Esophagus muscularis mucosa (tissue), 4 donors: ENCODE measurements at places on chromosomes 4 and X.
A peak's percentile ranks its signal among the peaks of the same experiment; 100 is the strongest.

- no peaks in the 10 kb centered on the region for H3K27me3 ChIP-seq
- peaks cover 6% of the 10 kb centered on the region for H3K4me1 ChIP-seq
- no peak overlapping the region for H3K27ac ChIP-seq
- no peak for DNase-seq
- H3K4me3 ChIP-seq: no peak overlapping the region
These were observed 94.9 kb upstream of the TBC1D9 start for GRCh38 chr4:140851032-140851636.

DNA sequence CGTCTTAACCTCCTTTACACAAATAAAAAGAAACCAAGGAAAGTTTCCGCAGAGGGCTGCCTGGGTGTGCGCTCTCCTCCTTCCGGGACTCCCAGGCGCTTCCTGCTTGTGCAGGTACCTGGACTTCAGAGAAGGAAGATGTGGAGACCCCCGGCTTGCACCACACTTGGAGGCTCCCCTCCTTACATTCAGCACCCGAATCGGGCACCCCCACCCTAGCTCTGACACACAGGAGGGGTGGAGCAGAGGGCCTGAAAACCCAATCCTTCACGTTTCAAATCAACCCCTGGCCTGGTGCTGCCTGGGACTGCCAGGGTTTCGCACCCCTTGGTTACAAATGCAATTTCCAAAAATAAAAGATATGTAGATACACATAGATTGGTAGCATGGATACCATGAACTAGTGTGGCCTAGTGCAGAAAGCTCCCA lies 3.1 kb downstream of the NKX3-2 start:
- no peak overlapping the region for H3K27ac ChIP-seq
- H3K36me3 ChIP-seq: no peaks in the 10 kb centered on the region
- peak; percentile 42 for DNase-seq

- H3K36me3 ChIP-seq: no peaks in the 10 kb centered on the region
- H3K27me3 ChIP-seq: peaks cover 78% of the 10 kb centered on the region
- H3K4me3 ChIP-seq: no peak overlapping the region
These were observed 2.2 kb upstream of the NKX1-1 start for GRCh38 chr4:1408418-1408817.

- H3K27ac ChIP-seq: no peak overlapping the region
- peaks cover 16% of the 10 kb centered on the region for H3K4me1 ChIP-seq
- DNase-seq: no peak
- H3K4me3 ChIP-seq: no peak overlapping the region
- H3K27me3 ChIP-seq: no peaks in the 10 kb centered on the region
These were observed 59.4 kb upstream of the NAP1L5 start for GRCh38 chr4:88757067-88757466.

DNA sequence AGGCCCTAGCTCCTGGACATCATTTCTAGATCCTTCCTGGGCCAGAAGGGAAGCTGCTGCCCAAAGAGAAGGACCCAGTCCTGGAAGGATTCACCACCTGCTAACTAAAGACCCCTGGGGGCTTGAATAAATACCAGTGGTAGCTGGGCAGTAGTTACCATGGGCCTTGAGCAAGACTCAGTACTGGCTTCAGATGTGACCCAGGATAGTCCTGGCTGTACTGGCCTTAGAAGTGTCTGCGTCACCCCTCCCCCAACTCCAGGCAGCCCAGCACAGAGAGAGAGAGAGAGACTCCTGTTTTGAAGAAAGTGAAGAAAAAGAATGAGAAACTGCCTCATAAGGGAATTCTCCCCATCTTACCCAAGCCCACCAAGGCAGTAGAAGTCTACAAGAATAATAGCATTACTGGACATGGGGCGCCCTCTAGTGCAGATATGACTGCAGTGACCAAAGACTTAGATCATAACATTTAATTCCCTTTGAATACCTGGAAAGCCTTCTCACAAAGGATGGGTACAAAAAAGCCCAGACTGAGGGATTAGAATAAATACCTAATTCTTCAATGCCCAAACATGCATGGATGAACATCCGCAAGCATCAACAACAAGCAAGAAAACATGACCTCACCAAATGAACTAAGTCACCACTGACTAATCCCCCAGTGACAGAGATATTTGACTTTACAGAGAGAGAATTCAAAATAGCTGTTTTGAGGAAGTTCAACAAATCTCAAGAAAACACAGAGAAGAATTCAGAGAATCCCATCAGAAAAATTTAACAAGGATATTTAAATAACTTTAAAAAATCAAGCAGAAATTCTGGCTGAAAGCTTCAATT lies 171.8 kb downstream of the HNRNPD start:
- no peaks in the 10 kb centered on the region for H3K27me3 ChIP-seq
- no peak overlapping the region for H3K27ac ChIP-seq
- no peaks in the 10 kb centered on the region for H3K36me3 ChIP-seq
- DNase-seq: no peak
- no peaks in the 10 kb centered on the region for H3K4me1 ChIP-seq
- no peak overlapping the region for H3K4me3 ChIP-seq

- H3K36me3 ChIP-seq: no peaks in the 10 kb centered on the region
- H3K4me1 ChIP-seq: peaks cover 64% of the 10 kb centered on the region
- H3K4me3 ChIP-seq: no peak overlapping the region
- peak overlapping the region; percentile 79 for H3K27ac ChIP-seq
- no peaks in the 10 kb centered on the region for H3K27me3 ChIP-seq
These were observed 15.2 kb downstream of the GAB1 start for GRCh38 chr4:143351774-143352451.

- H3K27me3 ChIP-seq: peaks cover 20% of the 10 kb centered on the region
- DNase-seq: no peak
- H3K36me3 ChIP-seq: no peaks in the 10 kb centered on the region
- peaks cover 23% of the 10 kb centered on the region for H3K4me1 ChIP-seq
These were observed 1.7 kb downstream of the PPP2R2C start for GRCh38 chr4:6470502-6471306.

DNA sequence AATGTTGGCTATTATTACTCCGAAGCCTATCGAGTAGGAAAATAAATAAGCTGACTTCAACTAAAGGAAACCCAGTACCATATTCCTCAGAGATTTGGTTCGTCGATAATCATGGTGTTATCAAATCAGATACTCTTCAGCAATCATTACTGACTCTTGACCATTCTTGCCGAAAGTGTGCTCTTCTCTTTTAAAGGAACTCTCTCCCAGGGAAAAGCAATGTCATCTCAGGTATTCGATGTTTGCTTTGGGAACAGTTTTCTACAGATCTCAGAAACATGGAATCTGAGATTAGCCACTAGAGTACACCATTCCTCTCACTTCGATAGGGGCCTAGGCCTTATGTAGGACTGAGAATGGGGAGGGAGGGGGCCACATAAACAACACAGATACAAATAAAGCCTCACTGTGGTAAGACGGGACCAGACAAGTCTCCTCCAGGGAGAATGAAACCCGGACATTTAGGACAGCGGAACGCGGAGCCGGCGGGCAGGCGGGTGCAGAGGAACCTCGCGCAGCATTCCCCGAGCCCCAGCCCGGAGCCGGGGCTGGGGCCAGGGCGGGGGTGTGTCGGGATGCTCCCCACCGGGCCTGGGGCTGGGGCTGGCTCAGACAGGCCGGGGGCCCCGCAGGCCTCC lies 581 bp downstream of the DNAJB14 start:
- no peak for DNase-seq
- peak overlapping the region; percentile 94 for H3K4me3 ChIP-seq
- H3K27ac ChIP-seq: peak overlapping the region; percentile 97
- peaks cover 61% of the 10 kb centered on the region for H3K4me1 ChIP-seq
- peaks cover 4% of the 10 kb centered on the region for H3K36me3 ChIP-seq

- no peaks in the 10 kb centered on the region for H3K4me1 ChIP-seq
- DNase-seq: no peak
- H3K27ac ChIP-seq: no peak overlapping the region
- no peaks in the 10 kb centered on the region for H3K27me3 ChIP-seq
- H3K36me3 ChIP-seq: no peaks in the 10 kb centered on the region
- no peak overlapping the region for H3K4me3 ChIP-seq
These were observed 368.7 kb upstream of the FTHL17 start for GRCh38 chrX:31440546-31440945.

- no peak overlapping the region for H3K27ac ChIP-seq
- no peaks in the 10 kb centered on the region for H3K36me3 ChIP-seq
- no peak for DNase-seq
- no peaks in the 10 kb centered on the region for H3K4me1 ChIP-seq
- no peak overlapping the region for H3K4me3 ChIP-seq
These were observed 45.5 kb upstream of the NKX1-1 start for GRCh38 chr4:1451752-1452122.

- H3K27me3 ChIP-seq: no peaks in the 10 kb centered on the region
- DNase-seq: no peak
- H3K4me1 ChIP-seq: no peaks in the 10 kb centered on the region
- H3K36me3 ChIP-seq: no peaks in the 10 kb centered on the region
- H3K4me3 ChIP-seq: no peak overlapping the region
These were observed 547.9 kb upstream of the GALNTL6 start for GRCh38 chr4:171265190-171265818.

DNA sequence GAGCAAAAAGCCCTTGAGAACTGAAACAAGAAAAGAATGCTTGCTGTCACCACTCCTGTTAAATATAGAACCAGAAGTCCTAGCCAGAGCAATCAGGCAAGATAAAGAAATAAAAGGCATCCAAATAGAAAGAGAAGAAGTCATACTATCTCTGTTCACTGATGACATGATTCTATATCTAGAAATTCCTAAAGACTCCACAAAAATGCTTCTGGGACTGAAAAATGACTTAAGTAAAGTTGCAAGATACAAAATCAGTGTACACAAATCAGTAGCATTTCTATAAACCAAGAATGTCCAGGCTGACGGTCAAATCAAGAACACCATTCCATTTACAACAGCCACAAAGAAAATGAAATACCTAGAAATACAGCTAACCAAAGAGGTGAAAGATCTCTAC lies 552.7 kb upstream of the SLIT2 start:
- no peaks in the 10 kb centered on the region for H3K36me3 ChIP-seq
- no peak overlapping the region for H3K4me3 ChIP-seq
- DNase-seq: no peak
- H3K4me1 ChIP-seq: no peaks in the 10 kb centered on the region

GRCh38 chrX:119682019-119682989 lies 10.7 kb downstream of the SEPTIN6 start:
- H3K4me1 ChIP-seq: peaks cover 13% of the 10 kb centered on the region
- no peak for DNase-seq
- peak overlapping the region; percentile 18 for H3K27ac ChIP-seq
- no peak overlapping the region for H3K4me3 ChIP-seq
- H3K27me3 ChIP-seq: no peaks in the 10 kb centered on the region

GRCh38 chr4:138891631-138892031 lies 124.0 kb upstream of the NOCT start:
- H3K36me3 ChIP-seq: no peaks in the 10 kb centered on the region
- DNase-seq: no peak
- H3K4me3 ChIP-seq: no peak overlapping the region
- H3K27ac ChIP-seq: no peak overlapping the region
- H3K27me3 ChIP-seq: no peaks in the 10 kb centered on the region

GRCh38 chr4:188032170-188032569 lies 36.6 kb downstream of the ZFP42 start:
- no peaks in the 10 kb centered on the region for H3K27me3 ChIP-seq
- H3K4me3 ChIP-seq: no peak overlapping the region
- no peak for DNase-seq
- no peaks in the 10 kb centered on the region for H3K4me1 ChIP-seq
- H3K36me3 ChIP-seq: no peaks in the 10 kb centered on the region

DNA sequence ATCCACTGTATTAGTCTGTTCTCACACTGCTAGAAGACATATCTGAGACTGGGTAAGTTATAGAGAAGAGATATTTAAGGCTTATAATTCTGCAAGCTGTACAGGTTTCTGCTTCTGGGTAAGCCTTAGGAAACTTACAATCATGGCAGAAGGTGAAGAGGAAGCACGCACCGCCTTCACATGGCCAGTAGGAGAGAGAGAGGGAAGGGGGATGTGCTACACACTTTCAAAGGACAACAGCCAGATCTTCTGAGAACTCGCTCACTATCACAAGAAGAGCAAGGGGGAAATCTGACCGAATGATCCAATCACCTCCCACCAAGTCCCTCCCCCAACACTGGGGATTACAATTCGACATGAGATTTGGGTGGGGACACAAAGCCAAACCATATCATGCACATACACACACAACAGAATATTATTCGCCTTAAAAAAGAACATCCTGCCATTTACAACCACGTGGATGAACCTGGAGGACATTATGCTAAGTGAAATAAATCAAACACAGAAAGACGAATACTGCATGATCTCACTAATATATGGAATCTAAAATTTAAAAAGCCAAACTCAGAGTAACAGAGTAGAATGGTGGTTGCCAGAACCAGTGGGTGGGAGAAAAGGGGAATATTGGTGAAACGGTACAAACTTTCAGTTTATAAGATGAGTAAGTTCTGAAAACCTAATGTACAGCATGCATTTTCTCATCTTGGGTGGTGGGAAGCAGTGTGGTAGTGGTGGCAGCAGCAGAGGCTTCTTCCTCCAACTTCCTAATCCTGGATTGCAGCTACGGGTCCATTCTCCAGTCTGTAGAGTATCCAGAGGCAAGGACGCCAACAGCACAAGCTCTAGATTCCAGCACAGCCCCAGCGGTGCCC lies 12.8 kb downstream of the FRYL start:
- DNase-seq: no peak
- peaks cover 44% of the 10 kb centered on the region for H3K4me1 ChIP-seq
- H3K36me3 ChIP-seq: no peaks in the 10 kb centered on the region
- no peak overlapping the region for H3K27ac ChIP-seq
- no peak overlapping the region for H3K4me3 ChIP-seq

GRCh38 chr4:123068081-123068480 lies 145.7 kb upstream of the NUDT6 start:
- H3K27me3 ChIP-seq: no peaks in the 10 kb centered on the region
- H3K4me1 ChIP-seq: no peaks in the 10 kb centered on the region
- no peak for DNase-seq
- no peak overlapping the region for H3K27ac ChIP-seq
- H3K4me3 ChIP-seq: no peak overlapping the region
- no peaks in the 10 kb centered on the region for H3K36me3 ChIP-seq

DNA sequence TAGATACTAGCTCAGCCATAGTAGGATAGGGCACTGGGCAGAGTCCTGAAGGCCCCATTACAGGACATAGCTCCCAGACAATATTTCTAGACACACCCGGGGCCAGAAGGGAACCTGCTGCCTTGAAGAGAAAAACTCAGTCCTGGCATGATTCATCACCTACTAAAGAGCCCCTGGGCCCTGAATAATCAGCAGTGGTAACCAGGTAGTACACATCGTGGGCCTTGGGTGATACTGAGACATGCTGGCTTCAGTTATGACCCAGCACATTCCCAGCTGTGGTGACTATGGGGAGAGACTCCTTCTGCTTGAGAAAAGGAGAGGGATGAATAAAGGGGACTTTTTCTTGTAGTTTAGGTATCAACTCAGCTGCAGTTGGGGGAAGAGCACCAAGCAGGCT lies 104.3 kb upstream of the STK26 start:
- no peaks in the 10 kb centered on the region for H3K36me3 ChIP-seq
- H3K27ac ChIP-seq: no peak overlapping the region
- no peak for DNase-seq
- H3K4me3 ChIP-seq: no peak overlapping the region
- H3K4me1 ChIP-seq: no peaks in the 10 kb centered on the region

GRCh38 chrX:54807524-54808108 lies at the start of gene MAGED2:
Gene MAGED2, plus strand, starts transcription at chrX:54807745. Its CDS starts 1,587 bp downstream, at chrX:54809332.
- H3K4me3 ChIP-seq: peak within 1 kb of the TSS; percentile 71
- no peak for DNase-seq
- peaks cover 10% of the 10 kb centered on the region for H3K4me1 ChIP-seq
- H3K36me3 ChIP-seq: peaks cover 30% of the 10 kb centered on the region

GRCh38 chr4:184471881-184472613 lies 2.3 kb downstream of the IRF2 start:
- no peak for DNase-seq
- no peaks in the 10 kb centered on the region for H3K36me3 ChIP-seq
- H3K27ac ChIP-seq: peak overlapping the region; percentile 96
- H3K4me3 ChIP-seq: peak overlapping the region; percentile 86
- H3K4me1 ChIP-seq: peaks cover 59% of the 10 kb centered on the region
- no peaks in the 10 kb centered on the region for H3K27me3 ChIP-seq

- DNase-seq: no peak
- H3K36me3 ChIP-seq: no peaks in the 10 kb centered on the region
- H3K4me1 ChIP-seq: no peaks in the 10 kb centered on the region
- no peak overlapping the region for H3K4me3 ChIP-seq
These were observed 50.0 kb upstream of the RASGEF1B start for GRCh38 chr4:81521708-81522107.
